ENCODE measurements at places on chromosomes 5 and 9.

DNA sequence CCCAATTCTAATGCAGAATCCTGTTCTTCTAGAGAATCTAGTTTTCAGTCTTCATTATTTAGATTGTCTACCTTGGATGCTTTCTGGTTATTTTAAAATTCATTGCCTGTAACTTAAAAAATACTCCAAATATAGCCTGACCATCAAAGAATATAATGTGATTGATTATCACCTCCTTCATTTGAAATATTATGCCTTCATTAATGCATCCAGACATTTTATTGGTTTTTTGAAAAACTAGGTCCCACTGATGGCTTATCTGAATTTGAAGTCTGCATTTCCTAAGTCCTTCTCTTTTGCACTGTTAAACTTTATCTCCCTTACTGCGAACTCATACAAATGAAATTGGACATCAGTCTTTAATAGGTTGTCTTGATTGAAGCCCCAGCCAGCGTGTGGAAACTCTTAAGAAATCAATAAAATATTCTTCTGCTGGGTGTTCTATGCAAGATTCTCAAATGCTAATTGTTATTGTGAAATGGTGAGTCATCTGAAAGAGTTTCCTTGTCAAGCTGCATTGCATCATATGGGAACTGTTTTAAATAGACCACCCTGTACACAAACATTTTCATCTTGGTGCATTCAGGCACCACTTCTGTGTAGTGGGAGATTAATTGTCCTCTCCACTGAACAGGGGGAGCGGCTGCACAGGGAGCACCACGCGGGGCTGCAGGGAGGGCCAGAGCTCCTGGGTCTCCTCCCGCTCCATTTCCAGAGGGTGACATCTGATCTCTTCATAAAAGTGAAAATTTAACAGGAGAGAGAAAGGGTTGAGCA, 92.3 kb upstream of the FANCC start:
- no peak for DNase-seq

DNA sequence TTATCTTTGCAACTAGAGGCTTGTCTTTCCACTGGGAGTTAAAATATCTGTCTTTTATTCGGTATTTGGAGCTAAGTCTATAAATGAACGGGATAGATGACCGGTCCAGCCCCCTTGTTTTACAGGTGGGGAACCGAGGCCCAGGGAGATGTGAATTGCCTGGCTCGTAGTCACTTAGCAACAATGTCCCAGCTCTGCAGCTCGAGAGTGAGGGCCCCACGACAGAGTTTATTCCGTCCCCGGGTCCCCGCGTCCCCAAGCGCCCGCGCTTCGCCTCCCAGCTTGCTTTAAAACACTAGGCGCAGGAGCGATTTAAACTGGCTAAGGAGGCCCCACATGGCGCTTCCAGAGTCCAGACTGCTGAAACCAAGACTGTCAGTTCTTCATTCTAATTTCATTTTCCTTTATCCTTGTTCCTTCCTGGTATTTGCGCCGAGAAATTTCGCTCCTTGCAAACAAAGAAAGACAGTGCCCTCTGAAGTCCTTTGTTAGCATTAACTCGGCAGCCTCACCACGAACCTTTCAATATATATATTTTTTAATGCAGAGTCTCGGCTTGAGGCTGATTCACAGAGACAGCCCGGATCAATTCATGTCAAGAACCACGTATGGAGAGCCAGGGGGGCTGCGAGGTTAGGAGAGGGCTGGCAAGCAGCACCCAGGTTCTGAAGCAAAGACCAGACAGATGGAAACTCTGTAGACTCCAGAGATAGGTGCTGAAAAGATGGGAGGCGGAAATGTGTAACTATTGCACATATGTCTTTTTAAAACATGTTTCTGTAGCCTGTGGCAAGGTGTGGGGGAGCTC, 1.4 kb upstream of the ENC1 start:
- DNase-seq: no peak

- DNase-seq: no peak
Measured at GRCh38 chr5:149853701-149854100, 90.9 kb downstream of the PDE6A start.

- DNase-seq: no peak
Measured at GRCh38 chr5:82603033-82603987, 325.2 kb upstream of the RPS23 start.

GRCh38 chr5:169826618-169827017, 153.7 kb downstream of the INSYN2B start:
- DNase-seq: no peak

DNA sequence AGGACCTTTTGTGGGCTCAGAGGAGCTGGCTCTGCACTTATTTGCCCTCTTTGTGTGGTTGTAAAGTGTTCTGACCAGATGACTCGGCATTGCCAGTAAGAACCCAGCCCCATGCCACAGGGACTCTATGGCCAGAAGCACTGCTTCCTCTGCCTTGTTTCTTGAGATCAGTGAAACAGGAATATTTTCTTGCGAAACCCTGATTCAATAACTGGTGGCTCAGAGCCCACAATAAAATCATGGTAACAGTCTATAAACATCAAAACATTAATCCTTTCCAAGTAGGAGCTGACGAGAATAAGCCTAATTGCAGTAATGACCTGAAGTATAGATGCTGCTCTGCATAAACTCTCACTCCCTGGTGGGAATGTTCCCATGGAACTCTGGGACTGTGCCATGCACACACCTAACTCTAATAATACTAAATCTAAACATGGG, 344.3 kb downstream of the ZNF608 start:
- DNase-seq: no peak

DNA sequence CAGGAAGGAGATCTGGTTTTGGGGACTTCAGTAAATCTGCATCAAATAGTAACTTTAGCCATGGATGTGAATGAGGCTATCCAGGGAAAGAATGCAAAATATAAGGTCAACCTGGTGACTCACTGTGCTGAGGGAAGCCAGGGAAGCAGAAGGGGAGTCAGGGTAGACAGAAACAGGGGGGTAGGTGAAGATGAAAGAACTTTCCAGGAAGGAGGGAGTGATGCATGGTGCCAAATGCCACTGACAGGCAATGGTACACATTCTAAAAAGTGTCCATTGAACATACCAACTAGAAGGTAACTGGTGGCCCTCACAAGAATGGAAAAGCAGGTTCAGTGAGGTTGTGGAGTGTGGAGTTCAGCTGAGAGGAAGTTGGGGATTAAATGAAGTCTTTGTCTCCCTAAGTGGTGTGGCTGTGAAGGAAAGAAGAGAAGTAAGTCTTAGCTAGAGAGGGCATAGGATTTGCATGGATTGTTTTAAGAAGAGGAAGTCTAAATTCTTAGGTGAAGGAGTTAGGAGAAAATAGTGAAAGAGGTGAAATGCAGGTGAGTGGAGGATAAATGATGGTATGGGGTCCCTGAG, 35.5 kb downstream of the PALM2AKAP2 start:
- DNase-seq: no peak

DNA sequence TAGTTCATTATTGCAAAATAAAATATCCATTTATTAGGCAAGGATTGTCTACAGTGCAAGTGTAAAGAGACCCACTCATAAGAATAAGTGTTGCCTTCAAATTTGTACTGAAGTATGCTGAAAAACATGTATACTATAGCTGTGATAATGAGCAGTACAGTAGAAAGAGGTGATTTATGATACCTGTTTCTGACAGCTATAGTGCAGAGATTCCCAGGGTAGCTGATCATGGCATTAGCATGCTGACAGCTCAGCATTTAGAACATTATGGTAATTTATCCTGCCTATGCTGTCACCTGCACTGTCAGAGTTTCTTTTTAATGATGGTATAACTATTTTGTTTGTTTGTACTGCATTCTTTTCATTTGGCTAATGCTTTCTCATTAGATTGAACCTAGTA, 177.6 kb upstream of the TLX3 start:
- no peak for DNase-seq

GRCh38 chr9:75039009-75039408, 10.9 kb upstream of the CARNMT1 start:
- DNase-seq: no peak

GRCh38 chr5:3181671-3182070, 414.0 kb upstream of the IRX1 start:
- DNase-seq: no peak

DNA sequence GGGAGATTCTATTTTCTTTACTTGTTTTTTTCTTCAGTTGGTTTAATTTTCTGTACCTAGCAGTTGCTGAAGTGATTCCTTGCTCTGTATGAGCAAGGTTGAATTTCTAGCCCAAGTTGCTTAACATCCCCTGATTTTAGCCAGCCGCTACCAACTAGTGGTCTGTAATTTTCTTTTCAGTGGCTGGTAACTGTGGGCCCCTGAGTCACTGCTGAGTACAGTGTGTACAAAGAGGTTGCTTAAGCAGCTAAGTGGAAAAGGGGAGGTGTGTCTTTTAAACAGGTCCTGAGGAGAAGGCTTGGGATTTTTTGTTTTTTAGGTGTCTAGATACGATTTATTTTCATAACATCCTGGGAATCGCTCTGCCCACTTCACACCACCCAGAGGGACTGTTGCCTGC, 254.7 kb downstream of the NR3C1 start:
- no peak for DNase-seq

- DNase-seq: no peak
Measured at GRCh38 chr9:101376111-101376848, 8.5 kb downstream of the BAAT start.

DNA sequence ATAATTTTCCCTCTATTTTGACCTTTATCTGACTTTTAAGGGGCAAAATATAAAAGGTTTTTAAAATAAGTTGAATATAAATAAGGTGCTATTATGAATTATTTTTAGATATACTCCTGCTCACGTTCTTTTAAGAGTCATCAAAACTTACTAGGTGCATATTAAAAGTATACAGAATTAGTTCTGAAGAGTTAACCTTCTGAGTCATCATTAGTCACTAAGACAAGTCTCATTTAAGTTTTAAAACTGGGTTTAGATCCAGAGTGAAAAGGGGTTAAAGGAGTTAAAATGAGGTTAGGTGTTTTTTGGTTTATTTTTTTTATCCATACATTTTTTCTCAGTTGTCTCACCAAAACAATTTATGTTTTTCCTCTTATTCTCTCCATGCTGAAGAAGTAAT, 41.7 kb downstream of the SMIM15 start:
- no peak for DNase-seq

DNA sequence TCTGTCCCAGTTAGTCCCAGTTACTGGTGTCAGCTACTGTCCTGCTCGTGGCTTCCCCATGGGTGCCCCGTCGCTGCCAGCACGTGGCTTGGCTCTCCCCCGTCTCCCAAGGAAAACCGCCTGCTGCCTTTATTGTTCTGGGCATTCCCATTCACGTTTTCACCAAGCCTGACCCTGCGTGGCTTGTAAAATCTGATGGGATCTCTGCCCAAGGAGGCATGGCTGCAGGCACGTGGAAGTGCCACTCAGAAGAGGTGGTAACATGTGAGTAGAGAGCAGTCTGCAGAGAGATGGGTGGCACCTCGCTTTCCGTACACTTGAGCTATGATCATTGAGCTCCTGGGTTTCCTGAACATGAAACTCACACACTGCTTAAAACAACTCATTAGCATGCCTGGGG, 429.2 kb upstream of the KLF4 start:
- DNase-seq: no peak

DNA sequence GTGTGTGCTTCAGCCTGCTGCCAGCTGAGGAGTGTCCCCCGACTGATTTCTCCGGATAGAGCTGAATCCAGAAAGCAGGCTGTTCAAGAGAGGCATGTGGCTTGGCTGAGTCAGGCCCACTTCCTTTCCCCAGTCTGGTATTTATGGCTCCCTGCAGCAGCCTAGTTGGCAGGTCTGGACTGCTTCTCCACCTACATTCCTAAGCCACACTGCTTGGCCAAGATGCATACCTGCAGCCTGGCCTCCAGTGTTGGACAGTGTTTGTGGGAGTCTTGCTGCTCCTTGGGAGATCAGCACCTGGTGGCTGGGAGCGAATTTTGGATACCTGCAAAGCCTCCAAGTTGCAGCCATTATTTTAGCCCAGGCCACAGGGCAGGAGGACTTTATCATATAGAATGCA, 670.8 kb downstream of the ACTL7B start:
- no peak for DNase-seq

DNA sequence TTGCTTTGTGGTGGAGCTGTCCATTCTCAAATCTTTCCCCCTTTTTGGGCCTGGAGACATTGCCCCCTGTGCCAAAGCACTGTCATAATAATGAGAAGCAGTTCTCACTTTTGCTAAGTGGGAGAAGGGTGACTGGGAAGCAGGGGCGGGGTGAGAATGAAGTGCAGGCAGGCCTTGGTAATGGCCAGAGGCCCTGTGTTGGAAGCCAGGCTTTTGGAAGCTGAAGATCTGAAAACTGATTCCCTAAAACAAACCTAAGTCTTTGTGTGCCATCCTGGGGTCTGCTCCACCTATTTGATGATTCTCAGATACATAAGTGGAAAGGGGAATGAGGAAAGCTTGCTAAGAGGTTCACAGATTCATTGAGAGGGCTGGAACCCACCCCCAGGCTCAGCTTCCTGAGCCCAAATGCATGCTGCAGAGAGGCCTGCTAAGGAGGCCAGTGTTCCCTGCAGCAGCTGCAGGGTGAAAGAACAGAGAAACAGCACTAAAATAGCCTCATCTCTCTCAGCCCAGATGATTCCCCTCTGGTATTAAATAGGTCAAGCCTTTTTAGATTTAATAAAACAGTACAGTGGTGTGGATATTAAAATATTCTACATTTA, 75.0 kb downstream of the NSG2 start:
- DNase-seq: no peak

GRCh38 chr9:9615086-9615485, 997.7 kb downstream of the PTPRD start:
- no peak for DNase-seq

GRCh38 chr5:177608243-177609075, 8.5 kb downstream of the B4GALT7 start:
- no peak for DNase-seq

GRCh38 chr9:109001275-109001676, 12.0 kb downstream of the CTNNAL1 start:
- no peak for DNase-seq

DNA sequence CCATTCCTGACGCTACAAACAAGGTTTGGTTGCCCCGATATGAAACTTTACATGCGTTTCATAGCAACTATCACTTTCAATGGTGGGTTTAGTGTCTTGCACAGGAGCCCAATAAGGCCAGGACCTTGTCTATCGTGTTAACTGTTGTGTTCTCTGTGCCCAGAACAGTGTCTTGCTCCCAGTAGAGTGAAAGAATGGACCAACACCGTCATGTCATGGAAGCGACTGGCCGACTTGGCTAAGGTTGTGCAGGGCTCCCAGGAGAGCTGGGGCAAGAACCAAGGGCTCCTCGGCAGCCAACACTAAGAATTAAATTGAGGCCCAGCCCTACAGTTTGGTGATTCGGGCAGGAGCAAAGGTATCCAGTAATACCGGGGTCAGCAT, 498 bp upstream of the ARHGEF37 start:
- DNase-seq: no peak

- no peak for DNase-seq
Measured at GRCh38 chr9:128280084-128280622, 4.1 kb downstream of the SWI5 start.

- no peak for DNase-seq
Measured at GRCh38 chr5:50691399-50692016, 25.1 kb downstream of the PARP8 start.

DNA sequence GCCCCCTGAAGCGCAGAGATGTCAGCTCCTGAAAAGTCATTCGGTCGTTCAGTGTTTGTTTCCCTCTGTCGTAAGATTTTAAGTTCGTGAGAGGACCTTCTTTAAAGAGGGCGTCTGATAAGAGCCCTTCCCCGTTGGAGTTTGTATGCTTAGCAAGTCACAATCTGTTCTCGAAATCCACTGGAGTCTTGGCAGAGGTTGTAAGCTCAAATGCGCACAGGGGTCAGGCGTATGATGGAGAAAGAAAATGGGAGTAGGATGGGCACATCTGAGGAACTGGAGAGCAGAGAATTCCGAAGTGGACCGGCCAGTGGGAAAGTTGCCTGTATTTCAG, 710 bp downstream of the HSD17B4 start:
- no peak for DNase-seq

- DNase-seq: no peak
Measured at GRCh38 chr5:6176102-6176693, 202.1 kb downstream of the MED10 start.

GRCh38 chr5:108703313-108703712, 44.4 kb upstream of the FER start:
- no peak for DNase-seq
